RPMI8226 (cell line): ENCODE measurements at places on chromosomes 6 and 20.

DNA sequence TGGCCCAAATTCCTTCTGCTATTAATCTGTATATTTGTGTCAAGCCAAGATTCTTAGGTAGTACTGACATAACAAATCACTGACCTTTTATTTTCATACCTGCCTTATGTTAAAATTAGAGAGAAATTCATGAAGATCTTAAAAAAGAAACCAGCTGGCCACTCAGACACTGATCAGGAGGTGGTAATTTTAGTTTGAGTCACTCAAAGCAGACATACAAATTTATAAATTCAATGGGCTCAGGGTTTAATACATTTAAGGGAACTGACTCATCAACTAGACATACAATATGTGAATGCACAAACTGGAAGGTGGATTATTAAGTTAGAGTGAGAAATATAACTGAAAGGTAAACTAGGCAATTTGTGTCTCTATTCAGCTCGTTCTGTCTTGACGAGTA is 711.9 kb upstream of the EYS start:
- DNase-seq = no peak

- no peak for DNase-seq
Observed at GRCh38 chr6:107547451-107547840, 57.5 kb downstream of the SOBP start.

DNA sequence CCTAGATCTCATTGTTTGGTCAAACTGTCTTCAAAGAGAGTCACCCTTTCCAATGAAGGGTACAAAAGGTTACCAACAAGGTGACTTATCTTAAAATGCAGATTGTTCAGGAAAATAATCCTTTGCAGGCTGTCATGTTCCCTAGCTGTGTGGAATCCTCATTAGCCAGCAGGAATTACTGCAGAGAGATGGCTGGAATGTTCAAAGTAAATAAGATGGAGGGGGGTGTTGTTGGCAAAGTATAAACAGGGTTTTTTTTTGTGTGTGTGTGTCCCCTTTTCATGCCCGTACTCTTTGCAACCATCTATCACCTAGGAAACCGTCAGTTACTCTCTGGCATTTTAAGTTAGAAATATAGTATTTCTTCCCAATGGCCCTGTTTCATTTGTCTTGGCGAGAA is 6.5 kb downstream of the NEDD9 start:
- DNase-seq = no peak

- DNase-seq = peak; percentile 83
Observed at GRCh38 chr20:53621482-53622246, 28.0 kb upstream of the ZNF217 start.

- DNase-seq = no peak
Observed at GRCh38 chr20:48585061-48585870, 242.5 kb downstream of the PREX1 start.

DNA sequence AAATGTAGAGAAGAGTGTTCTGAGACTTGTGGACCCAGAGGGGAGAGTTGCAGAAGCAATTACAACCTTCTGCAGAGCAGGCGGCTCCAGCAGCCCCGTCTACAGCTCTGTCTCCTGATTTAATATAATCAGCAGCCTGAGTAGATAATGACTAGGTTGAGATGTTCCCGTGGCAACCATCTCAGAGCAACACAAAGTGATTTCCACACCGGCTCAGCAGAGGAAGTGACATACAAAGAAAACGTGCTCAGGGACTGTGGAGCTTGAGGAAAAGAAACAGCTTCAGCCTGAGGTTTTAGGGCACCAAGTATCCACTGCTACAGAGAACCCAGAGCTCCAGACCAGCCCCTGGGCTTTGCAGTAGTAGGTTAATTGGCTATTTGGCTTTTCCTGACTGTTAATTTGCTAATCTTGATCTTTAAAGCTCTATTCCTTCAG is 136.4 kb downstream of the MTFR2 start:
- DNase-seq = no peak

GRCh38 chr20:37340998-37341397 is 4.9 kb upstream of the SRC start:
- DNase-seq = no peak
